ENCODE measurements at places on chromosomes 7 and 10.

GRCh38 chr7:4168041-4168440 is 514.1 kb upstream of the FOXK1 start:
- H3K4me3 ChIP-seq: no peak overlapping the region
- DNase-seq: no peak

GRCh38 chr10:42754155-42755027 is 28.2 kb upstream of the BMS1 start:
- H3K27me3 ChIP-seq: peaks cover 48% of the 10 kb centered on the region
- no peak for DNase-seq
- H3K27ac ChIP-seq: peak overlapping the region; percentile 57
- peak overlapping the region; percentile 37 for H3K4me3 ChIP-seq
- no peaks in the 10 kb centered on the region for H3K36me3 ChIP-seq

DNA sequence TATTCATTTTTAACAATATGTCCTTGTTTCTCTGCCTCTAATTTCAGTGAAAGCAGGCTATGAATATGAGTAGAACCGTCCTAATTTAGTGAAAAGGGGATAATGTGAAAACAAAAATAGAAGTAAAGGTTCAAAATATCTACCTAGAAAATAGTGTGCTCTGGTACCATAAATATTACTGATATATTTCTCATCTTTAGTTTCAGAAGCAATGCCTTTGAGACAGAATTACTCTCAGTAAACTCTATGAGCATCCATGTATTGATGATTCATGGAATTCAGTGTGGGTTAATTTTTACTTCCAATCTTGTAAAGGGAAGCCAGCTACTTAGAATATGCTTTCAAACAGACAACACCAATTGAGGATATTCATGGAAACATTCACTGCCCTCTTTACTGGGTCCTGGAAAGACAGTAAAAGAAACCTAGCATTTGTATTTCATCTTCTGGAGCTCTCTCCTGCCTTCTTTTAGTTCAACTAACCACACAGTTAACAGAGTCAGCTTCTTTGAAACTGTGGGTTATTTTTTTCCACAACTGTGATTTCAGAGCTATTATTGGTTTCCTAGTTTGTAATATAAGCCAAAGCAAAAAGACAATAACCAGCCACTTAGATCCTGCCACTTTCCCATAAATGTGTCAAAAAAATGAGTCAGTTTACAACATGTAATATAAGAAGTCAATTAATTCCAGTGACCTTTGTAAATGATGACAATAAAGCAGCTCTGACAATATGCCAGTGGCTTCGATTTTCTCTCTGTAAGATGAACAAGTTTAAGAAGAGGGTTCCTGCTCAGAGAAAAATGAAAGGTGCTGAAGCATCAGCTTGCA is 1.7 kb downstream of the LRRN3 start:
- DNase-seq: no peak
- no peak overlapping the region for H3K4me3 ChIP-seq
- H3K27me3 ChIP-seq: no peaks in the 10 kb centered on the region
- peaks cover 12% of the 10 kb centered on the region for H3K4me1 ChIP-seq

DNA sequence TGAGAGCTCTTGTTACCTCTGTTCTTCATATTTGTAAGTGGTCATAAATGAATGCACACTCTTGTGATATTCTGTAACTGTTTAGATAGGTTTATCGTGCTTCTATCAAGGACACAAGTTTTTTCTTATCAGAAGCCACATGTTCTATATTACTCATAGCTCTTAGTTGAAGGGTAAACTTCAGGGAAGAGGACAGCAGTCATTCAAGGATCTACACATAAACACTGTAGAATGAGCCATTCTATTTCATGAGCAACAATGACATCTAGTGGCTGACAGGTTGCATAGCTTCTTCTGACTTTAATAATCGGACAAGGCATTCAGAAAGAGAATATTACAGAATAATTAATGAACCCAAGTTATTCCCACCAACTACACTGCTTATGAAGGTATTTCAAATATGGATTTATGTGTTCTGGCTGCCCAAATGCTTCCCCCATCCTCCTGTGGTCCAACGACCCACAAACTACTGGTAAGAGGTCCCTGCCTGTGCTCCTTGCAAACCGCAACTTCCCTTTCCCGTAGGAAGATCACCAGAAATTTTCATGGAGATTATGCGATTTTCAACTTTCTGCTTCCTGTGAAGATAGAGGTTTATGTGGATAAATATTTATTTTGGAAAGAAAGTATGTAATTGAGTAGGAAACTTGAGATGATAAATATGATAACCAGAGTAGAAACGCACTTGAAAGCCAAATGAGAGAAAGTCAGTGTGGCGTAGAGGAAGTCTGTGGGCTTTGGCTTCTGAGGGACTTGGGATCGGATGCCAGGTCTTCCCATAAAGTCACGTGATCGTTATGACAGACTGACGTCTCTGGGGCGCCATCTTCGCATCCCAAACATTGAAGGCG is 16.8 kb upstream of the ABCB5 start:
- no peak overlapping the region for H3K27ac ChIP-seq
- no peak for DNase-seq
- H3K36me3 ChIP-seq: no peaks in the 10 kb centered on the region

- H3K36me3 ChIP-seq: no peaks in the 10 kb centered on the region
- H3K27ac ChIP-seq: no peak overlapping the region
- no peaks in the 10 kb centered on the region for H3K27me3 ChIP-seq
- H3K4me1 ChIP-seq: no peaks in the 10 kb centered on the region
- no peak overlapping the region for H3K4me3 ChIP-seq
Observed at GRCh38 chr7:117064688-117065087, 111.4 kb downstream of the ST7 start.

DNA sequence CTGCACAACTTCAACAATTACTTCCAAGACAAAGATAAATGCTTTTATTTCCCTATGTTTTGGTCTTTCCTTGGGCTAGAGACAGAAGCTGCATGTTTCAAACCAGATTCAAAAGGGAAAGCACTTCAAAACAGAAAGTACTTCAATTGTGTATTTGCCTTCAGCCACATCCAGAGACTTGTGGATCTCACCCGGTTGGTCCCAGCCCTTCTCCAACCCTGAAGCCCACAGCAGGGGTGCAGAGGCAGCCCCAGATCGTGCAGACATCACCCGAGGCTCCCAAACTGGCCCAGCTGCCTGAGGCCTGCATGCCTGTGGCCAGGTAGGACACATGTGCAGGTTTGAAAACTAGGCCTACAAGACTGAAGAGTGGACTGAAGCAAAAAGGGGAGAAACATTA is 80.8 kb downstream of the ALOX5 start:
- H3K27me3 ChIP-seq: no peaks in the 10 kb centered on the region
- H3K36me3 ChIP-seq: no peaks in the 10 kb centered on the region
- no peak overlapping the region for H3K27ac ChIP-seq
- H3K4me3 ChIP-seq: no peak overlapping the region
- no peak for DNase-seq

- no peak overlapping the region for H3K4me3 ChIP-seq
- DNase-seq: no peak
- no peaks in the 10 kb centered on the region for H3K36me3 ChIP-seq
- no peak overlapping the region for H3K27ac ChIP-seq
- H3K4me1 ChIP-seq: no peaks in the 10 kb centered on the region
Observed at GRCh38 chr7:82566752-82567151, 123.2 kb upstream of the CACNA2D1 start.

- H3K4me1 ChIP-seq: no peaks in the 10 kb centered on the region
- H3K4me3 ChIP-seq: no peak overlapping the region
- no peaks in the 10 kb centered on the region for H3K36me3 ChIP-seq
- no peaks in the 10 kb centered on the region for H3K27me3 ChIP-seq
Observed at GRCh38 chr10:127413326-127413725, 135.8 kb upstream of the NPS start.

Data from transverse colon (tissue), 4 donors.